ENCODE measurements at places on chromosomes 1 and 21.

GRCh38 chr1:152997901-152998300 lies 3.6 kb upstream of the SPRR3 start:
- DNase-seq, result no peak

DNA sequence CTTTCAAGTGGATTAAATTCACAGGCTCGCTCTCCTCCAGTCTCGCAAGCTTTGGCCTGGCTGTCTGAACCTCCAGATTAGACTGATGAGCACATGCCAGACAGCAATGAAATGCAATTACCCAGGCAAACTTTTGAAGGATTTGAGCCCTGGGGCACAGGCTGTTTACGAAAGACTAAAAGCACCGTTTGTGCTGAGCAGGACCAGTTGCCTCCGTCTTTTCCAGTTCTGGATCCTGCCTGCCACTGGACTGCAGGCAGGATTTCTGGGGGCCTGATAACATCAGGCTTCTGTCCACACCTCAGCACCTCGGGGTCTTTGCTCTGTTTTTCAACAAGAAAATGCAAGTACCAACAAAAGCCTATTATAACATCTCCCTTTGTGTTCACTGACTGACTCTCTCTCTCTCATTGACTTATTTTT lies 145.7 kb downstream of the CLIC6 start:
- DNase-seq, result no peak

DNA sequence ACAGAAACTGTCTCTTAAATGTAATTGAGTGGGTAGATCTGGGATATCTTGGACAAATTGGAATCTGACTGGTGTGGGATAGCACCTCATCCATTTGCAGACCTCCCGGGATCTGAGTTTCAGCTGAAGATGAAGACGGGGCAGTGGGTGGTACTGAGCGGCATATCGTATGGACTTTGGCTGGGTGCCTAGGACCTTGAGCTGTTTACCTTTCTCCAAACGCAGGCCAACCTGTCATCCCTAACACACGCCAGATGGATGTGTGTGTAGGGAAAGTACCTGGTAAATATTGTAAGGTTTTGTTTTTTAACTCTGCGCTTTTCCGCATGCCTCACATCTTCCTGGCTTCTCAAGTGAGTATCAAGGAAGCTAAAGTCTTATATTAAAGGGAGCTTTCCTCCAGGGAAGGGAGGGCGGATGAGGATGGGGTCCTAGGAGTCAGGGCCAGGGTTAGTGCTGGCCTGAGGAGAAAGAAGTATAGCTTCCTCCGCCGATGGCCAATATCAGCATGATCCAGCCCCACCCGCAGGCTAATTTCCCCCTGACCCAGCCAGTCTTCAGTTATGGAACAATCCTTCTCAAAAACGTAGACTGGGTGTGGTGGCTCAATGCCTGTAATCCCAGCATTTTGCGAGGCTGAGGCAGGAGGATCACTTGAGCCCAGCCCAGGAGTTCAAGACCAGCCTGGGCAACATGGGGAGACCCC lies 26.2 kb downstream of the ATP8B2 start:
- DNase-seq, result no peak

DNA sequence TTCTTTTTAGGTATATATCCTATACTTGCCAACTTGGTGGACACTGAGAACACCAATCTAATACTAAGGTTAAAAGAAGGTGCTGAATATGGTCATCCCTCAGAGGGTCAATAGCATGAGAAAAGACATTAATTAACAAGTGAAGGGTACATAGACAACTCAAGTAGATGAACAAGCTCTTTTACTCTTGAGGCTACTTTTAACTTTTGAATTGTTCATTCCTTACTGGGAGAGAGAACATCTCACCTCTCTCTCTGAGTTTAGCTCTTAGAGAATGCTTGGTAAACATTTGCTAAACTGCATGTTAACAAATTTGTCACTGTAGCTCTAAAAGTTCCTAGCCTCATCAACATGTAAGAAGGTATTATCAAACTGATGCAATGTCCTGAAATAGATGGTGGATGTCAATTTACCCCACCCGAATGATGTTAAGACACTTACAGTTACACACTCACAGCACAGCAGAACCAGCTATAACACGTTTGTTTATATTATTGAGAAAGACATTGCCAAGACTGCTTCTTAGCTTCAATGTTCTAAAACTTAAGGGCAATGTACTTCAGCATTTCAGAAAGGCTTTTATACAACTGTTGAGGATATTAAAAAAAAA lies 35.9 kb downstream of the HEATR1 start:
- no peak for DNase-seq

DNA sequence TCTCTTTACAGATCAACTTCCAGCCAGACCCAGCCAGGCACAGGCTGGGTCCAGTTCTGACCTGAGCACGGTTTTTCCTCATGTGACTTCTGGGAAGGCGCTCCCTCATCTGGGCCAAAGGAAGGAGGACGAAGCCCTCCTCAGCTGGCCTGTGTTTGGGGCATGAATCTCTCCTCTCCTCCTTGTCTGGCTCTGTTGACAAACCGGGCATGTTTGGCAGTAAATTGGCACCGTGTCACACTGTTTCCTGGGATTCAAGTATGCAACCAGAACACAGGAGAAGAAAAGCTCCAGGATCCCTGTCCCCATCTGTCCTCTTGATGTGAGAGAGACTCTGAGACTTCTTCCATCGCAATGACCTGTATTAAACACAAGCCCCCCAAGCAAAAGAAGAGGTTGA lies 18.3 kb downstream of the NECAP2 start:
- DNase-seq, result no peak

- DNase-seq, result no peak
Observed at GRCh38 chr1:7313081-7313546, 458.0 kb upstream of the VAMP3 start.

DNA sequence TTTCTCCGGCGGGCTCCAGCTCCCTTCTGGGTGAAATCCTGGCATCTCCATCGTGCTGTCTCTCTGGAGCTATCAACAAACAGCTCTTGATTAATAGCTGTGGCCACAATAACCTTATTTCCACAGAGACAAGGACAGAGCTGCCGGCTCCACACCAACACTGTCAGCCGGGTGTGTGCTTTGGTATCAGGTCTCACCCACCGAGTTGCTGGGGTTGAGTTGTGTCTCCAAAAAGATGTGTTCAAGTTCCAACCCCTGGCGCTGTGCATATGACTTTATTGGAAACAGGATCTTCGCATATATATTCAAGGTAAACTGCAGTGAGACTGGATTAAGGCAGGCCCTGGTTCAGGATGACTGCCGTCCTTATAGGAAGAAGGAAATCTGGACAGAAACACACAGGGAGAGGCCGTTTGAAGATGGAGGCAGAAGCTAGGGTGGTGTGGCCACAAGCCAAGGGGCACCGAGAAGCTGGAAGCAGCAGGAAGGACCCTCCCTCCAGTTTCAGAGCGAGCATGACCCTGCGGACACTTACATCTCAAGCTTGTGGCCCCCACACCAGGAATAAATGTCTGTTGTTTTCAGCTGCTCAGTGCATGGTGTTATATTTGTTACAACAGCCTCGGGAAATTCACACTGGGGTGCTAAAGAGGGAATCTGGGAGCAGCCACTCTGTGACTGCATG lies 88.4 kb upstream of the TMPRSS2 start:
- no peak for DNase-seq

- DNase-seq, result no peak
Observed at GRCh38 chr1:215473943-215474342, 93.2 kb upstream of the KCTD3 start.

DNA sequence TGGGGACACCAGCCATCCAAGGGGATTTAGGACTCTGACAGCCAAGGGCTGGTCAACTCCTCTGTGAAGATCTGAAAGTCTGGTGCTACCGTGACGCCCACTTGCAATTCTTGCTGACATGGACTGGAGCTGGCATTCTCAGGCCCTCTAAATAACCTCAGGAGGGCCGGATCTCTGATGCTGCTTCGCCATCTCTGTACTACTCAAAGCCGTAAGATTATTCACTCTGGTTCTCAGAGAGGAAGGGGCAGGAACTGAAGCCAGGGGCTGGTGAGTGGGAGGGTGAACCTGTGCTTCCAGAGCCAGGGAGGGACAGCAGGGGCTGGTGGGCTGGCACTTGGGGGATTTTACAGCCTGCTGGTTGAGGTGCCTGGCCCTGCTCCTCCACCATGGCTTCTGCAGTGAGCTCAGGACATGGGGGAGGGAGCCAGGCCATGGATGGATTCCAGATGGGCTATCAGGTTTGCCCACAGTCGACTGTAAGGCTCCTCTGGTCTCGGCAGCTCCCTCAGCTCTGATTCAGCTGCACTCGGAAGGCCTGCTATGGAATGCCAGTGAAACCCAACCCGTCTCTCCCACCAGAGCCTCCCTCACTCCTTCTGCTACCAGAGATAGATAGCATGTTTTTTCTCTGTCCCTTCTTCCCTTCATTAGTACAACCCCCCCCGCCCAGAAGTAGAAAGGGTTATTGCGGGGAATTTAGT lies 84.5 kb downstream of the PLXNA2 start:
- no peak for DNase-seq

- DNase-seq, result peak; percentile 46
Observed at GRCh38 chr21:38787461-38788274, 18.1 kb upstream of the ETS2 start.

GRCh38 chr1:28642847-28643635 lies at the start of gene TAF12:
TSS of gene TAF12 (minus strand) at chr1:28643067. CDS start at chr1:28622081, 20,986 bp downstream.
- peak; percentile 88 for DNase-seq

DNA sequence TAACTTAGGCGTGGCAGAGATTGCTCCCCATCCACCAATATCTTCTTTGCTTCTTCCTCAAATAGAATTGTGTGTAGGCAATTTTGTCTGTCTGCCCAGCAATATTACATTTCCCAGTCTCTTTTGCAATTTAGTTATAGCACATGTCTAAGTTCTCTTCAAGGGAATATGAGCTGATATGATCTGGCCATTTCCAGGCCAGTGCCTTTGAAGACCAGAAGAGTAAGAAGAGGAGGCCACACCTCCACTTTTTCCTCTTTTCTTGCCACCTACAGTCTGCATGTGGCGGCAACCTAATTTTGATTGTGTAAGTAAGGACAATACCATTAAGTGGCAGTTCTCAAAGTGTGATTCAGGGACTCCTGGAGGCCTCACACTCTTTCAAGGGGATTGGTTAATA lies 6.3 kb upstream of the RSBN1 start:
- no peak for DNase-seq

GRCh38 chr1:172411791-172412338 lies 8.6 kb upstream of the C1orf105 start:
- DNase-seq, result no peak

DNA sequence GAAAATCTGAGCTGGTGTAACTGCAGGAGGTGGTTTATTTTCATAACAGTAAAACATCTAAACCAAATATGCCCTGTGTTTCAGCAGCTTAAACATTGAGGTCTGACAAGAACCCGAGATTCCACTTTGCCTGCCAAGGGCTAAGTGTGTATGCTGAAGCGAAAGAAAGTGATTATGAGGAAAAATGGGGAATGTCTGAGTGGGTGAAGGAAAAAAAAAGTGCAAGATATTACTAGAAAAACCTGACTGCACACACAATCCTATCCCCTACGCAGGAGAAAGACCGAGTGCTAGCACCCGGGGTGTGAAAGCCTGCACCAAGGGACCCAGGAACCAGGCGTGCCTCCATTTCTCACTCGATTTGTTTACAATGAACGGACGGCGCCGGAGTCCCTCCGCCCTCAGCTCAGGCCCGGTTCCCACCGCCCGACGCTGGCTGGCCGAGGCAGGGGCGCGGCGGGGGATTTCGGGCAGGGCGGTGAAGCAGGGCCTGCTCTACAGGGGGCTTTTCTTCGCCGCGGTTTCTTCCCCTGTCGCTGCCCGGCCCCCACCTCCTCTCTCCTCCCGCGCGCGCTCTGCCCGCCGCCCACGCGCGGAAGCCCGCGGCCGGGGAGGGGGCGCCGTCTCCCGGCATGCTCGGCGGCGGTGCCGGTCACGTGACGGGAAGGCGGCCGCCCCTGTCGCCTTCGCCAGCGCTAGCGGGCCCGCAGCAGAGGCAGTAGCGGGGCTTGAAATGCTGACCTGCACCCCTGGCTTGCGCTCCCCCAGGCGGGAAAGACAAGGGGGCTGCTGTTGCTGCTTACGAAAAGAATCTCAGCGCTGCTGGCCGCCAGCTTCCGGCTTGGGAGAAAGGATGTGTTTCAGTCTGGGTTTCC lies 35.9 kb downstream of the ITPKB start:
- peak; percentile 88 for DNase-seq

GRCh38 chr1:101757985-101758384 lies 238.7 kb downstream of the OLFM3 start:
- DNase-seq, result no peak

- no peak for DNase-seq
Observed at GRCh38 chr1:192814805-192815204, 6.0 kb downstream of the RGS2 start.

GRCh38 chr1:26413031-26413430 lies 2.4 kb downstream of the LIN28A start:
- DNase-seq, result no peak

DNA sequence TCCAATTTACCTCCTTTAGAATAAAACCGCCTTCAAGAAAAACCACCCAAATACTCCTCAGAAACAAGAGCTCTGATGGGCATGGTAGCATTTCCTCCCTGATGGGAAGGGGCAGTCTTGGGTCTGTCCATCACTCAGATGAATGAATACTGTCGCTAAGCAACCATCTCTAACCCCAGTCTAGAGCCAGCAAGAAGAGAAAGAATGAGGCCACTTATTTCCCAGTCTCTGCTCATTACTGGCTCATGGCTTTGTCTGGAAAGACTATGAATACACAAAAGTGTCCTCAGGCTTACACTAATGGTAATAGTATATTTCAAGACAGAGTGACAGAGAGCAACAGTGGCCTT lies 51.0 kb upstream of the F3 start:
- DNase-seq, result no peak

DNA sequence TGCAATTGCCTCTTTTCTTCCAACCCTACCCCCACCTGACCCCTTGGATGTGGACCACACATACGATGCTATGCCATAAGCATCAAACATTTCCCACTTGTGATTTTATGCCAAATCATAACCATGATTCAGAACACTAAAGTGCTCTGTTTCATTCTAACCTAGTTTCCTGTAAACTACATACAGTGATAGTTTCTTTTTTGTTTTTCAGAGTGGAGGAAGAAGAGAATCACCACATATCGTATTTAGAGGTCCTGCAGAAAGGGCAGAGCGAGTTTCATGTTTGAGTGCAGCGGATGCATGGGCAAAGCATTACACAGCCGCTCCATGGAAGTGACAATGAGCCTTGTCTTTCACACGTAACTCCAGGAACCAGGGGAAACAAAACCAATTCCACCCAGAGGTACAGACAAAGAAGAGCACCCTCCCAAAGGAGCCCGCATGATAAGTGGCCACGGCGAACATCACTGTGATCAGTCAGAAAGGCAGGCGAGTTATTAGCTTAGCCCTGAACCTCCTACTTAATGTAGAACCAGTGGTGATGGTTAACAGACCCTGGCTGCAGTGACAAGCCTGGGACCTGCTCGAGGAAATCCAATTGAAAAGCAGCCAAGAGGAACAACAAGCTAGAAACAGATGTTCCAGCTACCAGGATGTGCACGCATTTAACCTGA lies 64.0 kb upstream of the ZNF281 start:
- DNase-seq, result peak; percentile 29

- peak; percentile 32 for DNase-seq
Observed at GRCh38 chr1:15261155-15262002, 14.4 kb downstream of the FHAD1 start.

GRCh38 chr1:34369701-34370455 lies 193.2 kb downstream of the C1orf94 start:
- DNase-seq, result no peak

GRCh38 chr1:31102501-31102950 lies 37.0 kb upstream of the PUM1 start:
- no peak for DNase-seq
